Memory B cell (primary cell): ENCODE measurements at places on chromosomes 12 and 14.

DNA sequence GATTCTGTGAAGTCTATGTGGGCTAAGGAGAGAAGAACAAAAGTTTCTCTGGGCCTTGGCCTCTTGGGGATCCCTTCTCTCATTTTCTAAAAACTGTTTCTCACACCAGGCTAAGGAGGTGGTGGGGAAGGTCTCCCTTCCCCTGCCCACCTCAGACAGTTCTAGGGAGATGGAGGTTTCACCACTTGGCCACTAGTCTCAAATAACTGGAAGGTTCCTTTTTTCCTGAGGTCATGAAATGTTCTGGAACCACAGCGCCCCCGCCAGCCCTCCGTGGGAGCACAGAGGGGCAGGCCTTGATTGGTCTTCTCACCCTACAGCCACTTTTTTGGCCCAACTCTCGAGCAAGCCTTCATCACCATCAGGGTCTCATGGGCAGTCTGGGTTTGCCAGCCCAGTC lies 12.6 kb downstream of the C12orf43 start:
- no peak for DNase-seq

GRCh38 chr12:3165078-3165980 lies 88.2 kb downstream of the TSPAN9 start:
- DNase-seq = no peak

- DNase-seq = no peak
Measured at GRCh38 chr12:107491856-107492255, 193.7 kb upstream of the PWP1 start.

DNA sequence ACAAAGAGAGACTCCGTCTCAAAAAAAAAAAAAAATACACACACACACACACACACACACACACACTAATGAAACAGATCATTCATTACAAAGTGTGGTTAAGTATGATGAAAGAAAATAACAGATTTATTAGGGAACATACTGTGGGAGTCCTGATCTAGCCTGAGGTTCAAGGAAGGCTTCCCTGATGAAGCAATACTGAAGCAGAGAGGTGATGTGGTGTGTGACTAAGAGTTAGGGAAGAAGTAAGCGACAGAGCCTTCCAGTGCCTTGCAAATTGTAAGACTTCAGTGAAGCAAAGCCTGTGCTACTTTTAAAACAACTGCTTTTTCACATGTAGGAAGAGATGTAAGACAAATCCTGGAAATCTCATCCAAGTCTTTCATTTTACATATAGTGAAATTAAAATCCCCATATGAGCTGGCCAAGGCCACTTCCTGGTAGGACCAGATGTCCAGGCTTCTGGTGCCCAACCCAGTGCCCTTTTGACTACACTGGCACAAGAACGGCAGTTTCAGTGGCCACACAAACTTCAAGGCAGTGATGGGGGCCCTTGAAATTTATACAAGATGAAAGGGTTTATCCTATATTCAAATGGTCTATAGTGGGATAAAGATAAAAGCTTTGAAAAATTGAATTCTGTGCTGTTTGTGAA lies 86.2 kb downstream of the STON2 start:
- no peak for DNase-seq

- no peak for DNase-seq
Measured at GRCh38 chr14:94192536-94192935, 18.4 kb downstream of the PPP4R4 start.

GRCh38 chr12:124629117-124629516 lies 61.7 kb upstream of the NCOR2 start:
- DNase-seq = no peak
